ENCODE measurements at places on chromosomes 1 and 21. TPM values are rescaled to one million over a fixed set of nuclear protein-coding genes. Genes with fewer than 3 reads are reported as not detected.

Gene SHC1
- total RNA-seq, result 144 TPM

Gene LRRC71
- 0.33 TPM for total RNA-seq

Gene PLA2G5
- not detected for total RNA-seq

Gene SHISAL2A
- not detected for total RNA-seq

Gene APCS
- total RNA-seq, result not detected

Gene SPATA46
- not detected for total RNA-seq

Gene MASP2
- 0.08 TPM for total RNA-seq

Gene CD247
- 0.15 TPM for total RNA-seq

Gene OR2M3
- total RNA-seq, result not detected

Gene S100A3
- 97.4 TPM for total RNA-seq

Gene NBL1
- total RNA-seq, result 25.8 TPM

Gene CFHR3
- 0.10 TPM for total RNA-seq

Gene LSS
- total RNA-seq, result 13.2 TPM

Gene CLCA1
- not detected for total RNA-seq

Gene GLRX2
- total RNA-seq, result 46.5 TPM

Gene RXRG
- total RNA-seq, result not detected

Gene ZNF648
- not detected for total RNA-seq

Gene SLC44A5
- total RNA-seq, result not detected

Gene RNU1-3
- not detected for total RNA-seq

Gene USH2A
- total RNA-seq, result not detected

Gene TNFRSF4
- not detected for total RNA-seq

Gene SH3BGR
- total RNA-seq, result 0.65 TPM

Gene MRPL39
- 32.3 TPM for total RNA-seq

Gene MATN1
- total RNA-seq, result 0.05 TPM

Gene MCM3AP
- 40.0 TPM for total RNA-seq

Gene ELF3
- 217 TPM for total RNA-seq

Gene WLS
- 17.7 TPM for total RNA-seq

Gene LCE1E
- not detected for total RNA-seq

Gene PLA2G2E
- not detected for total RNA-seq

Gene TMEM39B
- 8.8 TPM for total RNA-seq

Gene UBR4
- 105 TPM for total RNA-seq

Gene MEAF6
- 34.1 TPM for total RNA-seq

Gene DCST1
- not detected for total RNA-seq

Gene CD84
- not detected for total RNA-seq

Gene RHEX
- total RNA-seq, result not detected

Gene FLAD1
- 53.6 TPM for total RNA-seq

Gene RABGAP1L
- 4.7 TPM for total RNA-seq

Gene TEDDM1
- not detected for total RNA-seq

Gene OR2L8
- total RNA-seq, result not detected

Gene PERM1
- total RNA-seq, result 0.29 TPM

Gene ANKRD35
- total RNA-seq, result not detected

Gene KCND3
- not detected for total RNA-seq

Gene HCN3
- 4.8 TPM for total RNA-seq

Gene ASAP3
- total RNA-seq, result 3.9 TPM

Gene CYP4A11
- total RNA-seq, result not detected

Gene SELL
- total RNA-seq, result 0.10 TPM

Gene TNN
- total RNA-seq, result not detected

Gene HUNK
- total RNA-seq, result 1.7 TPM

Gene KCNN3
- 0.07 TPM for total RNA-seq

Gene SPATA1
- total RNA-seq, result 0.43 TPM

Gene TIE1
- total RNA-seq, result not detected

Gene CFAP74
- total RNA-seq, result not detected

Gene PGLYRP4
- total RNA-seq, result not detected

All from A549 treated with RU486 at 1 μM for 4 hours (cell line).